Left ventricle myocardium superior (tissue), 1 donor: ENCODE measurements at places on chromosomes 5 and 9. TPM values are rescaled to one million over a fixed set of nuclear protein-coding genes. Genes with fewer than 3 reads are reported as not detected.

Gene F2RL1
- 1.1 TPM for total RNA-seq

DNA sequence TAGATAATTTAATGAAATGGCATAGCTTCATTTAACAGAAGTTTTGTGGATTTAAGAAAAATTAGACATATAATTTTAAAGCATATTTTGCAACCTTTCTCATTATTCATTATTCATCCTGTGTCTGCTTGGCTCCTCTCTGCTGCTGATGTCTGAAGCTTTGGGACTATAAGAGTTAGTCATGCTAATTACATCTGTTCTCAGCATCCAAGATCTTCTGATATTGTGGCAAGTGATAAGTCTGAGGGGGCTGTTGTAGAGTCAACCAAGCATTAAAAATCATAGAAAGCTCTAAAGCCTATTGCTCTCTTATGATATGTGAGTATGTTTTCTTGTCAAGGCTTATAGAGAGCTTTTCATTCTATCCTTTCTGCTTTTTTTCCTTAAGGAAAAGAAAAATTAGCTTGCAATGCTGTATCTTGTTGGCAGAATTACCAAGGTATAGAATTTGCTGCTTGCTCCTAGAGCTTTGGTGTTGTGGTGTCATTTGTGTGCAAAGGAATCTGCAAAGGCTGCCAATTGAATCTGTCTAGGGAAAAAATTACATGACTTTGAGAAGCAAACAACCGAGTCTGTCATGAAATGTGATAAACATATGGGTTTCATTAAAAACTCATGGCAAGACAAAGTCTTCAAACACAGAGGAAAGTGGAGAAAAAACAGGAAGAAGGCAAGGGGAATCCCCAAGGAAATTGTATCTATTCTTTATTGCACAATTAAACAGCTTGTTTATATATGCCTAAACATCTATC is 156.1 kb upstream of the DAB2 start:
- DNase-seq = no peak

DNA sequence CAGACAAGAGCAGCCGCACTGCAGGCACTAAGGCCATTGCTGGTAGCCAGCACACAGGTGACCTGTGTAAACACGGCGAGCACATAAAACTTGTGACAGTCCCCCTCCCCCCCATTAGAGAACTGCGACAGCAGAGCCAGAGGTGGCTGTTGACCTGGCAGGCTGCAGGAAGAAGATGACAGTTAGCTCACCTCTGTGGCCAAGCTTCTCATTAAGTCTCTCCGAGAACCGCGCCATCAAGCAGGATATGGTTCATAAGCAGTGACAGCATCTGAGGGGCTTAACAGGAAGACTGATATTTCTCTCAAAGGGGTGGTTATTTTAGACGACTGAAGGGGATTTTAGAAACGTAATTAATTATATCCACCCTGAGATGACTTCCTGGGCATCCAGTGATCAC is 5.2 kb downstream of the SURF4 start:
- no peak for DNase-seq

DNA sequence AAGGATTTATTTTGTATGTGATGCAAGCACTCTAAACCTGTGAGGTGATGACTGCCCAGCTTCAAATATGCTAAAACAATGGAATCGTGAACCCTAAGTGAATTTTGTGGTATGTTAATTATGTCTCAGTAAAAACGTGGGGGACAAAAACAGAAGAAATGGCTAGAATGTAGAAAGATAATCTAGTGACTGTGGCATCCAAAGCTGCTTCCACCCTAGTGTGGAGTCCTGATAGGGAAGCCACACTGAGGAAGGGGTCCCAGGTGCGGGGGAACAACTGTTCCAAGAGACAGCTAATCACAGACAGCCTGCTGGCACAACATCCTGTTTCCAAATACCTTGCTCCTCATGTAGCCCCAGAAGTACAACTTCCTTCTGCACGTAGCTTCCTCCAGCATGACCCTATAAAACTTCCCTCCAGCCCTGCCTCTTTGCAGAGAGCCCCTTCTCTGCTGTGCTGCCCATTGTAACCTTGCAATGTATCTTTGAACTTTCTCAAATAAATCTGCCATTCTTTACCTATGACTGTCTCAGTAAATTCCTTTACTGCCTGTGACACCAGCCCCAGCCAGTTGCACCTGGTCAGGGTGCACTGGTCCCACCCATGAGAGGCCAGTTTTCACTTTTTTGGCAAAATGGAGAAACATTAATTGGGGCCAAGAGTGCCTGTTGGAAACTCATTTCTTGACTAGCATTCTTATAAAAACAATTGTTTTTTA is 4.9 kb downstream of the GMCL2 start:
- no peak for DNase-seq

Gene DPYSL3
- total RNA-seq = 19.5 TPM

Gene SURF6
- 11.9 TPM for total RNA-seq

Gene GMCL2
- total RNA-seq = not detected

Gene GOLM1
- 4.7 TPM for total RNA-seq

DNA sequence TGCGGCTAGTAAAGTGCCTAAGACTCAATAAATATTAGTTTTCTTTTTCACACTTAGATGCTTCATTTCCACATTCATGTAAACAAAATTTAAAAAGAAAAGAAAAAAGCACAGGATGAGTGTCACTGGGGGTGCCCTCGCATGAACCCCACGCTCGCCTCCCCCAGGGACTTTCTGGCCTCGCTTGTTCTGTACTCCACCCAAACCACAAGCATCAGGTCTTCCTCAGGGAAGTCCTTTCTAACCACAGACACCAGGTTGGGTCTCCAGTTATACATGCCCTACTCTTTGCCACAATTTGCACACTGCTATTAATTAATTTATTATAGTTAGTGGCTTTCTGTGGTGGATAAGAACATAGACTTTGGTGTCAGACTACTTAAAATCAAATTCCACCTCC is 92.4 kb downstream of the RORB start:
- no peak for DNase-seq

Gene SLC1A3
- total RNA-seq = 105 TPM

Gene NIM1K
- 0.20 TPM for total RNA-seq

Gene PRRX2
- 0.20 TPM for total RNA-seq

- DNase-seq = no peak
Measured at GRCh38 chr9:70362952-70363351, 51.5 kb downstream of the KLF9 start.

DNA sequence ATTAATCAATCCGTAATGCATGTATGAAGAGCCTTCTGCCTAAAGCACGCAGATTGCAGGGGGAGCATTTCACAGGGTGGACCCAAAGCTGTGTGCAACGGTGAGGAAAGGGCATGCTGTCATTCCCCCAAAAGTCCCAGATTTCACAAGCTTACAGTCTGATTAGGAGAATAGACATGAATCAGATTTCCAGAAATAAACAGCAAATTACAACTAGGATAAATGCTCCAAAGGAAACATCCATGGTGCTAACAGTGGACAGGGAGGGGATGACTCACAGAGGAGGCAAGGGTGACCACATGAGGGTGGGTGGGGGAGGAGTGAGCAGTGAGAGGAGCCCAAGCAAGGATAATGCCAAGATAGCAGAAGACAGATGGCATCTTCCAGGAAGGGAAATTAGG is 258.4 kb upstream of the TAS2R1 start:
- DNase-seq = no peak

- no peak for DNase-seq
Measured at GRCh38 chr9:385818-386398, 171.2 kb downstream of the DOCK8 start.

Gene YTHDC2
- total RNA-seq = 13.4 TPM

DNA sequence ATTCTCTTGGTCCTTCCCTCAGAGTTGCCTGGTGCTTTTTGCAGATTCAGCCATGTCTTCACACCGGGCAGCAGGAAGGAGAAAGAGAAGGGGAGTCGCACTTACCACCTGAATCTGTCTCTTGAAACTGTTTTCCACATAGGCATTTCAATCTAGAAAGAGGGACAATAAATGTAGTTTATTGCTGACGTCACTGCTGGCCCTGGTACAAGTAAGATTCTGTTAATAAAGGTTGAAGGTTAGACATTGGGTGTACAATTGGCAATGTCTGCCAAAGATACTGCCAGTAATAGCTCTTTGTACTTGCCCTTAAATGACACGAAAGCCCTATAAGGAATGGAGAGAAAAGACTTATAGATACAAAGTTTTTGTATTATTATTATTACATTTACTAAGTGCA is 72.8 kb downstream of the MEGF10 start:
- no peak for DNase-seq

Gene UBAC1
- 116 TPM for total RNA-seq

- DNase-seq = no peak
Measured at GRCh38 chr9:122080986-122081385, 12.1 kb downstream of the TTLL11 start.

Gene LCN1
- total RNA-seq = not detected

GRCh38 chr5:167208911-167209310 is 1082.5 kb upstream of the WWC1 start:
- no peak for DNase-seq

DNA sequence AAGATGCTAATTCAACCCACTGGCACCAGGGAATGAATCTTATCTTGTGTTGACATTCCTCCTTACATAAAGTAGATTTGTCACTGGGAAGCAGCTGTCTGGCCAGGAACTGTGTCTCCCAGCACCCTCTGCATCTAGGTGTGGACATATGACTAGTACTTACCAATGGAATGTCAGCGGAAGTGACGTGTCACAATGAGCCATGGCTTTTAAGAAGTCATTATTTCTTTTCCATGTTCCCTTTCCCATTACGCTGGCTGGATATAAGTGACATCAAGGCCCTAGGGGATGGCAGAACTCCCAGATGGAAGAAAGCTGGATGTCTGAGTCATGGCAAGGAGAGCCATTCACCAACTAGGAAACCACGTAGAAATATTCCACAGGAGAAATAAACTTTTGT is 84.7 kb upstream of the MAST4 start:
- DNase-seq = no peak

- DNase-seq = no peak
Measured at GRCh38 chr9:19379283-19379682, 753 bp downstream of the RPS6 start.

GRCh38 chr9:5800969-5801738 is 31.8 kb downstream of the ERMP1 start:
- no peak for DNase-seq

Gene ATOX1
- 63.2 TPM for total RNA-seq

Gene HAUS6
- 5.6 TPM for total RNA-seq

Gene INSYN2B
- 0.50 TPM for total RNA-seq

DNA sequence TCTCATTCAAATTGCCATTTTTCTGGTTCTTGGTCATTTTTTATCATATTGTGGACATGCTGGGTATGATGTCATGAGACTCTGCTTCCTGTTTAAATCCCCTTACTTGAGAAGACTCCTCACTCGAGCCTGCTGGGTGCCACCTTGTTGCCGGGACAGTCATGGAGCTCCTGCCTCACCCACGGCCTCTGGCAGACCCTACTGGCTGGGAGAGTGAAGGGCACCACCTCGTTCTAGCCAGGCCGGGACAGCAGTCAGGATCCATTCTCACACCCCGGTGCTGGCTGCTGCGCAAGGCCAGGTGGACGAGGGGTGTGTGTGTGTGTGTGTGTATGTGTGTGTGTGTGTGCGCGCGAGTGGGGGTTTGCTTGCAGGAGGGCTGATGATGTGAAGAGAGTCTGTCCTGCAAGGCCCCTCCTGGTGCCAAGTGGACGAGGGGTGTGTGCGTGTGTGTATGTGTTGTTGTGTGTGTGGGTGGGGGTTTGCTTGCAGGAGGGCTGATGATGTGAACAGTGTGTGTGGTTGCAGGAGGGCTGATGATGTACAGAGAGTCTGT is 4.4 kb downstream of the CEP72 start:
- no peak for DNase-seq

Gene ACOT12
- total RNA-seq = not detected
